ENCODE measurements at places on chromosomes 1 and 21.

DNA sequence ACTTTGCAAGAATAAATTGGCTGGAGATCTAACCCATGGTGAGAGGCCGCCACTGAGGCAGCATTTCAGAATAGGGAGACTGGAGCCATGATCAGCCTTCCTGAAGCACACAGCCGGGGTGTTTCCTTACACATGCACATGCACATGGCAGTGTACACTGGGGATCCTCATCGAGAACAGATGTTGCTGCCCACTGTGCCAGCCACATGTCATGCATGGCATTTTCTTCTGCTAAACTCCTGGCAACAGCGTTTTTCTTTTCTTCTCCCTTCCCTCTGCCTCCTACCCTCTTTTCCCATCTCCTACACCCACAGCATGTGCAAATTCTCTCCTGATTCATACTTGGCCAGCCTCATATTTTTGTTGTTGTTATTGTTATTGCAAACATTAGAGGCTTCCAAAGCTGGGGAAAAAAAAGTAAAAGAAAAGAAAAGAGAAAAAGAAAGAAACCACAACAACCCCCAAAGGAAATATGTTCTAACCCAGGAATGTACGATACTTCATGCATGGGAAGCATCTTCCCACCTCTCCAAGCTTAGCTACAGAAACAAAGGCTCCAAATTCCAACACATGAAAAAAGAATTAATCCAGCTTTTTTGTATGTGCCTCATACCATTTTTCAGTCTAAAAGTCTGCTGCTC is 344.0 kb downstream of the ASTN1 start:
- no peak for DNase-seq

DNA sequence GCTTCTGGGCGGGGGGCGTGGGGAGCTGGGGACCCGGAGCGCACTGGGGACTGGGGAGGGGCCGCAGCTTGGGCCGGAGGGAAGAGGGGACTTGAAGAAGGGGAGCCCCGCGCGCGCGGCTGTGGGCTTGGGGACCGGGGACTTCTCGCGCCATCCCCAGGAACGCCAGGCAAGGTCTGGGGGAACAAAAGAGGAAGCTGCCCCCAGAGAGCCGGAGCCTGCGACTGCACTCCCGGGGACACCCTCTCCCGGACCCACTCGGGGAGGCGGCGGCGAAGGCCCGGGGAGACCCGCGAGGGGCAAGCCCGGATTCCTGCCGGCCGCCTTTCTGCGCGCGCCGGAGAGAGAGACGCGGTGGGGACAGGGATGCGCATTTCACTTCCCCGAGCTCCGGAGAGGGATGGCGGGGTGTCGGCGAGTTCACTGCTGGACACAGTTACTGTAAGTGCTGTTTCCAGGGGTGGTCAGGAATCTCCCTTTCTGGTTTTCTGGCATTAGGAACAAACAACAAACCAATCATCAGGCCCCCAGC is 732 bp downstream of the ABCG1 start:
- DNase-seq = no peak

GRCh38 chr1:12123172-12123571 is 43.6 kb upstream of the TNFRSF1B start:
- DNase-seq = no peak

- no peak for DNase-seq
Measured at GRCh38 chr21:35273333-35273732, 224.2 kb upstream of the RUNX1 start.

DNA sequence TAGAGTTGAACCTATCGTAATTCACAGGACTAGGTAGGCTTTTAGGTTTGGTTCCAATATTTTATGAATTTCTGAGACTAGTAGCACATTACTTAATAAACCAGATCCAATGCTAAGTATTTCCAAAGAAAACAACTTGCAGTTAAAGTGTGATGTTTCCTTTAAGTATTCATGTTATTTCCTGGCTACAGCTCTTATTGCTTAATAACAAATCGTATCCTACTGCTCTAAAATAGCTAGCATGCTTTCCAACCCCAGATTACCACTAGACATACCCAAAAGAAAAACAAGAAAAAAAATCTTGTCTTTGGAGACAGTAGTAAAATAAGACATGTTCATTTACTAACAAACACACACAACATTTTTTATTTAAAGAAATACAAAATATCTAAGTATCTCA is 898 bp downstream of the KRTAP27-1 start:
- DNase-seq = no peak

GRCh38 chr1:179632868-179633267 is 41.2 kb downstream of the TDRD5 start:
- no peak for DNase-seq

DNA sequence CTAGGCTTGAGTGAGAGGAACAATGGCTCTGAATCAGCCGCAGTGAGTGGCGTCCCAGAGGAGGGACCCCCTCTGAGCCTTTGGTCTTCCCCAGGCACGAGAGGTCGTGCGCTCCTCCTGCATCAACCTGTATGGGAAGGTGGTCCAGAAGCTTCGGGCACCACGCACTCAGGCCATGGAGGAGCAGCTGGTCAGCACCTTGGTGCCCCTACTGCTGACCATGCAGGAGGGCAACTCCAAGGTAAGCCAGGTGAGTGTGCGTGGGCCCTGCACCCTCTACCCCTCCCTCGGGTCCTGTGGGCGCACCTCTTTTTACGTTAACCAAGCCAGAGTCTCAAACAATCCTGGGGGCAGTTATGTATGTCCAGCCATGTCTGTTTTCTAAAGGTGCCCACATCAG is 13.7 kb upstream of the TTC4 start:
- DNase-seq = no peak

- DNase-seq = no peak
Measured at GRCh38 chr1:161198194-161198896, 509 bp downstream of the ADAMTS4 start.

DNA sequence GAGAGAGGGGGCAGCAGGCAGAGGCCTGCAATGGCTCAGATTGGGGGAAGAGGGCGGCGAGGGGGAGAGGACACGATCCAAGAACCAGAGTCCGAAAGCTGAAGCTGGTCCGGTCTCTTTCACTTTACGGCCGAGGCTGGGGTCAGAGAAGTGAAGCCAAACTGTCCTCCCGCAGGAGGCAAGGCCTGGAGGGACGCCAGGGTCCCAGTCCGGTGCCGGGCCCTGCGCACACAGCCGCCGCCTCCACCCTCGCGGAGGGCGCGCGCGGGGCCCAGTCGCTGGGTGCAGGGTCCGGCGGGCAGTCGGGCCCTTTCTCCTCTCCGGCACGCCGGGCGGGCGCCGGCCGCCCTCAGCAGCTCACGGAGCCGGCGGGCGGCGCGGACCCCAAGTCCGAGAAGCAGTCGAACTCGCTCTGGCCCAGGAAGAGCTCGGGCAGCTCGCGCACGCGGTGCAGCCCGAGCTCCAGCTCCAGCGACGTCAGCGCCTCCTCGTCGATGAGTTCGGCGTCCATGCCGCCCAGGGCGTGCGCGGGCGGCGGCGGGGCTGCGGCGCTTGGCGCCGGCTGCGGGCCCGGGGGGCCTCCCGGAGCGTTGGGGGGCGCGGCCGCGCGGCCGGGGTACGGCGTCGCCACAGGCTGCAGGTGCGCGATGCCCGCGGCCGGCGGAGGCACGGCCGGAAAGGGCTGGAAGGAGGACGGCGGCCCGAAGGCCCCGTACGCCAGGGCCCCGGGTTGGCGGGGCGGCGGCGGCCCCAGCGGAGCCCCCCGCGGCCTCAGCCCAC is 749 bp downstream of the CITED4 start:
- peak; percentile 24 for DNase-seq

- no peak for DNase-seq
Measured at GRCh38 chr1:168665975-168666374, 63.0 kb downstream of the DPT start.

- no peak for DNase-seq
Measured at GRCh38 chr1:186207391-186208085, 167.5 kb downstream of the TPR start.

DNA sequence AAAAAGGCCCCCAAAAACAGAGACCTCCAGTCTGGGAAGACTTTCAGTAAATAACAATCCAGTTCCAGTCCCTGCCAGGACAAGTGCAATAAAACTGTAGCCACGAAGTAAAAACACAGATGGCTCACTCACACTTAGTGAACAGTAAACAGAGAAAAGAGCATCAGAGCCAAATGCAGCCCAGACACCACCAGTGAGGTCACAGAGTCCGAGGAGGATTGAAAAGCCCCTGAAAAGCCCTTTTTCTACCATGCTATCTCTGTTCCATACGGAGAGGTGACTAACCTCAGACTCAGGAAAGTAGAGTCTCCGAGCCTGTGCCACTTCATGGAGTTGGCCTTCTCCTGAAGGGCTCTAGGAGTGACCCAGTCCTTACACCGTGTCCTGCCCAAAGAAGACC is 84.5 kb downstream of the COLGALT2 start:
- no peak for DNase-seq

GRCh38 chr1:54754045-54754444 is 10.3 kb downstream of the PARS2 start:
- DNase-seq = no peak

DNA sequence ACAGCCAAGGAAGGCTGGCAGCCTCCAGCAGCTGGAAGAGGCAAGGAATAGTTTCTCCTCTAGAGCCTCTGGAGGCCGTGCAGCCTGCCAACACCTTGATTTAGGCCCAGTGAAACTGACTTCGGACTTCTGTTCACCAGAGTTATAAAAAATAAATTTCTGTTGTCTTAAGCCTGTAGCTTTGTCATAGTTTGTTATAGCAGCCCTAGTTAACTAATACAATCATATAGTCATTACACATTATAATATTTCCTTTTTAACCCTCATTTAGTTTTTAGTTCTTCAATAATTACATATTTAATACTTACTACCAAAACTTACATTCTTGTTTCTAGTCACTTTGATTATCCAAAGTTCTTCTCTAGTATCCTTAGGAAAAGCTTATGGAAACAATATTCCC is 20.3 kb downstream of the NOS1AP start:
- no peak for DNase-seq

DNA sequence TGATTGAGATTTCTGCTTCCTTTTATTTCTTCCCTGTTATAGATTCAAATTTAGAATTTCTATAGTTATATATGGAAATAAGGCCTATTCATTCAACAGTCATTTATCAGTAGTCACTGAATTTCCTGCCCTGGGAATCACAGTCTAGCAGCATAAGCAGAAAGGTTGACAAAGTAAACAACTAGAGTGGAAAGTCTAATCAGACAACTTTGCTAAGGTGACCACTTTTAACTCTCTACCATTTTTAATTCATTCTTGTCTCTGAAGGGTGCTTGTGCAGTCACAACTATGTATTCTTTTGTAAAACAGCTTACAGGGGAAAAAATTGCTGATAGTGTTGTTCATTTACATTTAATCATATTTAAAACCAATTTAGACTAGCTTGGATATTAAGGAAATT is 66.1 kb upstream of the PLA2G4A start:
- DNase-seq = no peak

- DNase-seq = no peak
Measured at GRCh38 chr1:245876586-245876985, 630.5 kb downstream of the SMYD3 start.

- no peak for DNase-seq
Measured at GRCh38 chr1:214492401-214493075, 58.9 kb downstream of the PTPN14 start.

DNA sequence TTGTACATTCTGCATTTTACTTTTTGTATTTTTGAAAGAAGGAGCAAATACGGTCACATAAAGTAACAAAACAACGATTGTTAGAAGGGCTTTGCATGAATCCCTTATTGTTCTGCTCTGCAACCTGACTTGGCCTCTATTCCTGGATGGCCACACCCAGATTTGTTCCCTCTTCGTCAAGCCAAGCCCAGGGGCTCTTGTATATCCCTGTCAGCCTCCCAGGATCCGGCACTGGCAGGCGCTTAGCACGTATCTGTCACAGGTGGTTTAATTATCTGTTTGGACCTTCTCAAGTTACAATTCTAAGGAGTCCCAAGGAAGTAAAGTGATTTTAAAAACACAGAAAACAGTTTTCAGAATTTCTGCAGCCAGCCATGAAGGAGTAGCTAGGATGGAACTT is 28.0 kb downstream of the CRYAA start:
- no peak for DNase-seq

DNA sequence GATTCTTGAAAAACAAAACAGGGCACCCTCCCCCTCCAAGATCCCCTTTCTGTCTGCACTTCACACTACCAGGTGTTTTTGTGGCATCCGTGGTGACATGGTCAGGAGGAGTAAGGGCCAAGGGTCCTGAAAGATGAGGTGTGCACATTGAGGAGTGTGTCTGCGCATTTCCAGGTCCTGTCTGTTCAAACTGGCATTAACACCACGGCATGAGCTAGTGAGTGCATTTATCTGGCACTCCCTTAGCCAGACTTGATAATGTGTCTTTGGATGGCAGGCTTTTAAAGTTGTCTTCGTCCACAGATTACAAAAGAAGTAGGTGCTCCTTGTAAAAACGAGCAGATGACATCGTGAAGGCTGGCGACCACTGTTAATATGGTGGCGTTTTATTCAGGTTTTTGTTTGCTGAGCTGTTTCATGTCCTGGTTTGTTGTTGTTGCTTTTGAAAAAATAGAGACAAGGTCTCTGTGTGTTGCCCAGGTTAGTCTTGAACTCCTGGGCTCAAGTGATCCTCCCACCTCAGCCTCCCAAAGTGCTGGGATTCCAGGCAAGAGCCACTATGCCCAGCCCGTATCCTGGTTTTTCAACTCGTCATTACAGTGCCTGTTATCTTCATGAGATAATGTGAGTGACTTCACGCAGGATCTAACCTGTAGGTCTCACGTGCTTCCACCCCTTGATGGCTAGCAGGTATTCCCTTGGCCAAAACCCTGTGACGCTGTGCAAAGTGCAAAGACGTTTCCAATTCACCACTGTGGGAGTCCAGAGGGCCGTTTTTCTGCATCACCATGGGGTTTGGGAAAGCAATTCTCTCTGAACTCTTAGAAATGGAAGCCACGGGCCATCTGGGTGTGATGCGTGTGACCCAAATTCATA is 4.2 kb downstream of the TMEM51 start:
- no peak for DNase-seq

DNA sequence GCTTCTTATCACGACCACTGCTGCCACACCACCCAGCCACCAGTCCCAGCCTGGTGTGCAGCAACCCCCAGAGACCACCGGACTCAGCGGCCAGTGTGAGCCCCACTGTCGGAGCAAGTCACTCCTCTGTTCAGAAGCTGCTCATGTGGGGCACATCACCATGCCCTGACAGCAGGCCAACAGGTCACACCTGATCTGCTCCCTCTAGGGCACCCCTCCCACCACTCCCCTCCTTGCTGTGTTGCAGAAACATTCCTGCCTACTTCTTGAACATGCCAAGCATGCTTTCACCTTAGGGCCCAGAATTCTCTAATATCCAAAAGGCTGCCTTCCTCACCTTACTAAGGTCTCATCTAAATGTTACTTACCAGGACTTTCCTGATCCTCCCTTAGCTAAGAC is 146.5 kb downstream of the SLC45A1 start:
- DNase-seq = no peak

- no peak for DNase-seq
Measured at GRCh38 chr1:115296981-115297380, 41.1 kb downstream of the NGF start.

DNA sequence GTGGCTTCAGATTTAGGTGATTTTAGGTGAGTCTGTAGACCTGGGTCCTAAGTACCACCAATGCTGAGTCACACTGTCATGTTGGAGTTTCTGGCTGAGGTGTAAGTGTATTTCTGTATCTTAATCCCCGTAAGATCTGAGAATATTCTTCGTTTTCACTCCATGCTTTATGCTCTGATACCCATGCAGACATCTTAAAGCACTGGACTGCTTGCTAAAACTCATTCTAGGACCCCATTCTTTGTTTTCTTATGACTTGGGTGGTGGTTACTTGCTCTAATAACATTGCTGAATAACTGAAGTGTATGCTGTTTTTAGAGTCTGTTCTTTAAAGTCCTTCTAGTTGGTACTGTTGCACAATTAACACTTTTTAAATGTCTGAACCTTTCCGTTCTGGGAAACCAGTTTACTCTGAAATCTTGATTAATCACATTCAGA is 36.6 kb downstream of the CDC42 start:
- DNase-seq = no peak

Data from naive thymus-derived CD8-positive, alpha-beta T cell (primary cell).